ENCODE measurements at places on chromosomes 7 and 10. TPM values are rescaled to one million over a fixed set of nuclear protein-coding genes. Genes with fewer than 3 reads are reported as not detected.
A peak's percentile ranks its signal among the peaks of the same experiment; 100 is the strongest.

The SHH gene
- 0.37 TPM for total RNA-seq

The DNAJC1 gene
- 13.2 TPM for total RNA-seq

The ANXA11 gene
- total RNA-seq, result 80.1 TPM

The PON3 gene
- 0.62 TPM for total RNA-seq

DNA sequence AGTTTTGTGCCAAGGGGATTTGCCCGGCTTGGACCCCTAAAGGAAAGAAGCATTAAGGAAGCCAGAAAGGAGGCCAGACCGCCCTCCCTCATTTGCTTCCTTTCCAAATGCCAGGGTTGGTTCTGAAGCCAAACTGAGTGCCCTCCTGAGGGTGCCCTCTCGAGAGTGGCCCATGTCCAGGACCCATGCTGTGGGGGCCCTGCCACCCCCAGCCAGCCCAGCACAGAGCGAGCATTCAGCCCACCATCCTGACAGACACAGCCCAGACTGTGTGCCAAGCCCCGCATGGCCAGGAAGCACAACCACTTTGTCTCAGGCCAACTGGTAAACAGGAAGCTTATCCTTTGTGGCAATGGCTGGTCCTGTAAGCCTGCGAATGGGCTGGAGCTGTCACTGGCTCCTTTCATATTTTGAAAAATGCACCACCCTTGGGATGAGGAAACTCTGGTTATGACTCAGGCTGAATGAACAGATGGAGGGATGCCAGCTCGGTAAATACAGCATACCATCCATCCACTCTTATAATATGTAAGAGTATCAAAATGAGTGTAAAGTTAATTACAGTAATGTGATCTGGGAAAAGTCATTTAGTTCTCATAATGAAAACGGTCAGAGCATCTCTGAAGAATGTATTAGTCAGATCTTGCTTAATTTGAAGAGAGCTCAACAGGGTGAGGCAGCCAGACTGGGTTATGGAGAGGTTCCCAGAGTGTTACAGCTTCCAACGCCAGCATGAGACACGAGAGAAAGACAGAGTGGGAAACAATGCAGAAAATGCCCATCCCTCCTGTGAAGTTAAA, 65.0 kb downstream of the STK17A start:
- H3K4me1 ChIP-seq, result peaks cover 73% of the 10 kb centered on the region
- no peak overlapping the region for H3K4me3 ChIP-seq
- no peak for DNase-seq
- H3K27me3 ChIP-seq, result no peaks in the 10 kb centered on the region
- peaks cover 28% of the 10 kb centered on the region for H3K36me3 ChIP-seq

- peak overlapping the region; percentile 37 for H3K27ac ChIP-seq
- H3K36me3 ChIP-seq, result no peaks in the 10 kb centered on the region
- H3K4me3 ChIP-seq, result no peak overlapping the region
- peaks cover 3% of the 10 kb centered on the region for H3K4me1 ChIP-seq
- no peaks in the 10 kb centered on the region for H3K27me3 ChIP-seq
- no peak for DNase-seq
Measured at GRCh38 chr7:55432939-55433784, 68.0 kb downstream of the LANCL2 start.

- H3K4me1 ChIP-seq, result no peaks in the 10 kb centered on the region
- no peak for DNase-seq
- H3K4me3 ChIP-seq, result no peak overlapping the region
- no peak overlapping the region for H3K27ac ChIP-seq
- H3K27me3 ChIP-seq, result no peaks in the 10 kb centered on the region
Measured at GRCh38 chr10:98242823-98243222, 25.2 kb downstream of the LOXL4 start.

GRCh38 chr10:34722404-34722803, 92.7 kb downstream of the PARD3 start:
- DNase-seq, result no peak
- H3K4me1 ChIP-seq, result peaks cover 38% of the 10 kb centered on the region
- H3K4me3 ChIP-seq, result no peak overlapping the region
- H3K27ac ChIP-seq, result no peak overlapping the region
- H3K27me3 ChIP-seq, result no peaks in the 10 kb centered on the region

DNA sequence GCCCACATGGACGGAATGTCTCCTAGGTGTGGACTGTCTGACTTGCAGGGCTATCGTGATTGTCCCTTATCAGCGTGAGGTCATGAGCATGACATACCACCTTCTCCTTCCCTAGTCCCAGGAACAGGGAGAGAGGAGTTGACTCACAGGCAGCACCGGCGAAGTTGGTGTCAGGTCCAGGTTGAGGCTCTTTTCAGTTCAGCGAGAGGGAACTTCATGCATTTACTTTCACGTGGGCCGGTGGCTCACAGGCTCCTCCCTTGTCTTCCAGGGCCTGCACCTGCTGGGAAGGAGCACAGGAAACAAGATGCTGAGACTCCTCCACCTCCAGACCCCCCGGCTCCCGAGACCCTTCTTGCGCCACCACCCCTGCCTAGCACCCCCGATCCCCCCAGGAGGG, 46.1 kb downstream of the PROSER2 start:
- peaks cover 31% of the 10 kb centered on the region for H3K4me1 ChIP-seq
- H3K27ac ChIP-seq, result peak overlapping the region; percentile 70
- peaks cover 3% of the 10 kb centered on the region for H3K27me3 ChIP-seq
- H3K36me3 ChIP-seq, result no peaks in the 10 kb centered on the region

- H3K27ac ChIP-seq, result no peak overlapping the region
- H3K4me1 ChIP-seq, result no peaks in the 10 kb centered on the region
- DNase-seq, result no peak
- no peaks in the 10 kb centered on the region for H3K36me3 ChIP-seq
- no peaks in the 10 kb centered on the region for H3K27me3 ChIP-seq
Measured at GRCh38 chr7:102872460-102872859, 40.3 kb upstream of the LRRC17 start.

DNA sequence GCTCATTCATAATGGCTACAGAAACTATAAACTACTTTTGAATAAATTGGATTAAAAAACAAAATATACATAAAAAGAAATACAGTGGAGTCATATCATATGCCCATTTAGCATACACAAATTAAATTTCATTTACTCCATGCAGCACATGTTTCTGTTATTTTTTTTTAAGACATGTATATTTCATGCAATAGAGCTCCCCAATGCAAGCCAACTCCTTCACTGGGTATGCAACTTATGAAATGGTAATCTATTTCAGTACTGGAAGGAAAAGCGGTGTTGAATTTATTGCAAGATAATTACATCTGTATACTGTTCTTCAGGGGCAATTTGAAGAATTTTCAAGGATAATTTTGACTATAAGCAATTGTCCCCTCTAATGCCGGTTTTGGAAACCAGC, 49.9 kb downstream of the NEUROD6 start:
- no peak overlapping the region for H3K4me3 ChIP-seq
- no peaks in the 10 kb centered on the region for H3K27me3 ChIP-seq
- no peaks in the 10 kb centered on the region for H3K36me3 ChIP-seq
- no peak for DNase-seq
- H3K4me1 ChIP-seq, result peaks cover 7% of the 10 kb centered on the region
- H3K27ac ChIP-seq, result no peak overlapping the region

- H3K36me3 ChIP-seq, result no peaks in the 10 kb centered on the region
- no peak for DNase-seq
- H3K27me3 ChIP-seq, result no peaks in the 10 kb centered on the region
- H3K4me1 ChIP-seq, result peaks cover 6% of the 10 kb centered on the region
- no peak within 1 kb of the TSS for H3K27ac ChIP-seq
- H3K4me3 ChIP-seq, result no peak within 1 kb of the TSS
Measured at GRCh38 chr10:59753267-59753666, at the start of gene MRLN. Gene MRLN, minus strand, starts transcription at chr10:59753455.

DNA sequence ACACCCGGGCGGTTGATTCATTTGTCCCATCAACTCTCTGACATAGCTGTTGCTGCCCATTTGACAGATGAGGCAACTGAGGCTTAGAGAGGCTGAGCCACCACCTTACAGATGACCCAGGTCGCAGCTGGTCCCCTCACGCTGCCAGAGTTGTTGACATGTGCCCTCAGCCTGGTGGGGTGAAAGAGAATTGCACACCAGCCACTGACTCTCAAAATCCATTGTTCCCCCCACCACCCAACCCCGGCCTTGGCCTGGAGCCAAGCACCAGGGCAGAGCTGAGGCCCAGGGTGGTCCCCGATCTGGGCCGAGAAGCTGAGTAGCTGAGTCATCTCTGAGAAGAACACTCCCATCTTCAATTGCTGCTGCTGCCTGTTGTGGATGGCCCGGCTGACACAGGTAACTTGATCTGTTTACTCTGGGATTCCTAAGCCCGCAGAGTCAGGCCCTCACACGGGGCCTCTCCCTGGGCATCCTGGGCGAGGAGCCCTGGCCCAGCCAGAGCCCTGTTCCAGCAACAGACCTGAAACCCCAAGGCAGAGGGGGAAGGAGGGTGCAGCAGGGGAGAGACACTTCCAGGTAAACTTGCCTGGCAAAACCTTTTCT, 27.5 kb downstream of the PVRIG start:
- peak; percentile 75 for DNase-seq
- H3K4me1 ChIP-seq, result peaks cover 55% of the 10 kb centered on the region
- H3K27ac ChIP-seq, result peak overlapping the region; percentile 96
- peaks cover 2% of the 10 kb centered on the region for H3K36me3 ChIP-seq
- H3K4me3 ChIP-seq, result peak overlapping the region; percentile 50

DNA sequence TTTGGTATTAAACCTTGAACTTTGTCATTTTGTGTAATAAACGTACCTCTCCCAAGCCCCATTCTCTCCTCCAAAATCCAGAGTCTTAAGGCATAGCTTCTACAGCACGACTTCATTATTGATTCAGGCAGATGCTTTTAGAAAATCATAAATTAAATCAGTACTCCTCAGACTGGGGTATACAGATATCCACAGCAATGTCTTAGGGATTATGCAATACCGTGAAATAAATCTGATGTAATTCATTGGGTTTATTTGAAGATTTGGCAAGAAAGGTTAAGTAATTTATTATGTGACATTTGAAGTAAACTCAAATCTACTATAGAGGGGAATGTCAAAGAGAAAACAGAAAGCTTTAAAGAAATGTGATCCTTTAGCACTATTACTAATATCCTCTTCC, 246.1 kb upstream of the PLXDC2 start:
- no peak overlapping the region for H3K4me3 ChIP-seq
- H3K27me3 ChIP-seq, result no peaks in the 10 kb centered on the region
- no peak for DNase-seq
- no peaks in the 10 kb centered on the region for H3K36me3 ChIP-seq

DNA sequence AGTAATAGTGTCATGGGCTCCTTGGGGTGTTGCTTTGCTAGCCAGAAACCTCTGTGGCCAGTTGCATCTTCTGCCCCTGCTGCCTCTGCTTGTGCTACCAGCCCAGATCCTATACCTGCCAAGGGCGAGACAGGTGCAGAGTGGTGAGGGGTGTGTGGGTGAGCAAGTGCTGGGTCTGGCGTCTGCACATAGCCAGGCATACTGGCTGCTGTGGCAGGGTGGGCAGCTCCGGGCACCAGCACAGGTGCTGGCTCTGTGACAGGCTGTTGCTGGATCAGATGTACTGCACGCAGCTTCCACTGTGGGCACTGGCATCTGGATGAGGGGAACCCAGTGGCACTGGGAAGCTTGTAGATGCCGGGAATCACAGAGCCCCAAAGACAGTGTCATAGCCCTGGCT, 148.4 kb downstream of the NXPH1 start:
- no peaks in the 10 kb centered on the region for H3K36me3 ChIP-seq
- no peak for DNase-seq
- no peak overlapping the region for H3K27ac ChIP-seq
- H3K27me3 ChIP-seq, result no peaks in the 10 kb centered on the region
- no peak overlapping the region for H3K4me3 ChIP-seq

GRCh38 chr7:35556515-35557471, 138.1 kb downstream of the HERPUD2 start:
- no peak overlapping the region for H3K27ac ChIP-seq
- no peak overlapping the region for H3K4me3 ChIP-seq
- DNase-seq, result no peak
- H3K4me1 ChIP-seq, result no peaks in the 10 kb centered on the region
- H3K36me3 ChIP-seq, result no peaks in the 10 kb centered on the region

DNA sequence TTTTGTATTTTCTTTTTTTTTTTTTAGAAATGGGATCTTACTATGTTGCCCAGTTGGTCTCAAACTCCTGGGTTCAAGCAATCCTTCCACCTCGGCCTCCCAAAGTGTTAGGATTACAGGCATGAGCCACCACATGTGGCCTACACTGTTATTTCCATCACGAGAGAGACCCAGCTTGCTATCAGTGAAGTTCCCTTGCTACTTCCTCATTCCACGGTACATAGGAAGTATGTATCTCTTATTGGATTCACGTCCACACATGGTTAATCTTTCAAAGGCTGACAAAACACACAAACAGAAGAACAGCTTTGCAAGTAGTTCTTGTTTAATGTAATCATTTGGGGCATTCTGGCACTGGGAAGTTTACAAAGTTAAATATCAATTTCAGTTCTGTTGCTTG, 50.9 kb downstream of the DCLRE1A start:
- H3K4me3 ChIP-seq, result no peak overlapping the region
- no peak for DNase-seq
- no peak overlapping the region for H3K27ac ChIP-seq
- no peaks in the 10 kb centered on the region for H3K27me3 ChIP-seq

DNA sequence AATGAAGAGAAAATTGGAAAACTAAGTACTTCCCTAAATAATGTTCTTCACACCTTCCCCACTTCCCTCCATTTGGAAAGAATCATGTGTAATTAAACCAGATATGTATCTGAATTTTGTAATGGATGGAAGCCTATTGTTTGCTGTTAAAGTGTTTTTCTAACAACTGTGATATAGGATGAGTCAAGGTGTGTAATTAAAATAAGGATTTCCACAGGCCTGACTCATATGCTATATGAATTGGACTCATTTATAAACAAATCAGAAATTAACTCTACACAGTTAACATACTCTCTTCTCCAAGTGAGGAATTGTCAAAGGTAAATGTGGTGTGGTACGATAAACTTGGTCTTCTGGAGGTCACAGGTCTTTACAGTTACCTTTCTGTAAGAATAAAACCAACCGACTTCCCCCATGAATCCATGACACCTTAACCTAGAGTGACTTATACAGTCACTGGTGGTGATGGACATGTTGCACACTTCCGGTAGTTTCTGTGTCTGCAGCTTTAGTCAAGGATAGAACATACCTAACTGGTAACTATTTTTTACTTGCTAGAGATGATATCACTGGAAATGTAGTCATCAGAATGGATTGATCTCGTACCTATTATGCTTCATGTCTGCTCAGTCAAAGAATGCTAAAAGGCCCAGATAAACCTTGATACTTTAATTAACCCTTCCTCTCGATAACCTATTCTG, 12.8 kb downstream of the PNLIPRP3 start:
- no peaks in the 10 kb centered on the region for H3K27me3 ChIP-seq
- H3K4me3 ChIP-seq, result no peak overlapping the region
- DNase-seq, result no peak
- H3K4me1 ChIP-seq, result no peaks in the 10 kb centered on the region
- no peaks in the 10 kb centered on the region for H3K36me3 ChIP-seq

- H3K4me3 ChIP-seq, result no peak overlapping the region
- peaks cover 6% of the 10 kb centered on the region for H3K36me3 ChIP-seq
- no peaks in the 10 kb centered on the region for H3K27me3 ChIP-seq
- no peak for DNase-seq
Measured at GRCh38 chr10:27685681-27686080, 59.9 kb downstream of the MKX start.

- peak overlapping the region; percentile 15 for H3K27ac ChIP-seq
- H3K4me3 ChIP-seq, result no peak overlapping the region
- H3K36me3 ChIP-seq, result no peaks in the 10 kb centered on the region
- no peak for DNase-seq
- H3K4me1 ChIP-seq, result no peaks in the 10 kb centered on the region
- no peaks in the 10 kb centered on the region for H3K27me3 ChIP-seq
Measured at GRCh38 chr10:49311555-49312236, 12.7 kb downstream of the C10orf71 start.
